Left renal cortex interstitium (tissue), 4 donors: ENCODE measurements at places on chromosomes 6 and 20. TPM values are rescaled to one million over a fixed set of nuclear protein-coding genes. Genes with fewer than 3 reads are reported as not detected.

Gene ANKRD66
- not detected for polyA plus RNA-seq

Gene SLC4A11
- 3.6 TPM for polyA plus RNA-seq

Gene CDKAL1
- 19.0 TPM for polyA plus RNA-seq

Gene LY6G5C
- 5.6 TPM for polyA plus RNA-seq

Gene RAET1E
- polyA plus RNA-seq, result 1.1 TPM

Gene CYP24A1
- polyA plus RNA-seq, result 0.89 TPM

Gene BCAS1
- polyA plus RNA-seq, result 4.8 TPM

Gene HFE
- 8.8 TPM for polyA plus RNA-seq

Gene RSPH9
- polyA plus RNA-seq, result 1.4 TPM

Gene PSORS1C2
- polyA plus RNA-seq, result not detected

Gene SLC35F1
- polyA plus RNA-seq, result 2.0 TPM

Gene RNF8
- 31.4 TPM for polyA plus RNA-seq

Gene DUSP22
- 25.0 TPM for polyA plus RNA-seq

Gene BACH2
- 9.9 TPM for polyA plus RNA-seq

Gene SIRPA
- polyA plus RNA-seq, result 25.1 TPM

Gene PAK5
- 0.52 TPM for polyA plus RNA-seq

Gene WFDC2
- 201 TPM for polyA plus RNA-seq

Gene RBM38
- 24.6 TPM for polyA plus RNA-seq

Gene MAN1A1
- polyA plus RNA-seq, result 95.4 TPM

Gene ALDH5A1
- polyA plus RNA-seq, result 25.9 TPM

Gene HDAC2
- 267 TPM for polyA plus RNA-seq

Gene SLC12A5
- 1.7 TPM for polyA plus RNA-seq

Gene RIPPLY2
- polyA plus RNA-seq, result not detected

Gene RTN4IP1
- 10.8 TPM for polyA plus RNA-seq

Gene SSR1
- 112 TPM for polyA plus RNA-seq

Gene PAX1
- not detected for polyA plus RNA-seq

Gene SYCP2
- 6.5 TPM for polyA plus RNA-seq

Gene IL20RA
- 1.4 TPM for polyA plus RNA-seq

Gene C6orf15
- polyA plus RNA-seq, result not detected

Gene VNN1
- 0.17 TPM for polyA plus RNA-seq

Gene EYA4
- 14.0 TPM for polyA plus RNA-seq

Gene ZNF334
- polyA plus RNA-seq, result 46.7 TPM

Gene HNF4A
- 35.0 TPM for polyA plus RNA-seq

Gene PARD6B
- polyA plus RNA-seq, result 23.7 TPM

Gene MCCD1
- polyA plus RNA-seq, result 24.2 TPM

Gene ISM1
- 3.0 TPM for polyA plus RNA-seq

Gene PNLDC1
- polyA plus RNA-seq, result 0.99 TPM

Gene MOXD1
- polyA plus RNA-seq, result 315 TPM

Gene CARMIL1
- polyA plus RNA-seq, result 107 TPM

Gene RAB44
- polyA plus RNA-seq, result 0.06 TPM
